Cerebellar nuclear complex (tissue), 1 donor: ENCODE measurements at places on chromosomes 4 and X.

DNA sequence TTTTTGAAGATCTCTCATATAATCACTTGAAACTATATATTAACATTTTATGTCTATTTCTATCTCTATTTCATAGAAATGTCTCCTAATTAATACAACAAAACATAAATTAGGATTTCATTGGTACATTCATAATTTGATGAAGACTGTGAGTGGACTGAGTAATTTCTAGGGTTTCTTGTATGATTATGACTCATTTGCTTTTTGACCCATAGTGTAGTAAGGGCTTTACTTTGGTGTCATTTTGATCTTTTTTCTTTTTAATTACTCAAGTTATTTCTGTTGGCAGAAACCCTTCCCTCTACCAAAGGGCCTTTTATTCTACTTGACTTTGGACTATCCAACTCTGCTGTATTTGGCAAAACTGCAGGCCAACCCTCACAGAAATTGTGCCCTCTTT, 207.9 kb upstream of the MAGEB16 start:
- no peak for DNase-seq

DNA sequence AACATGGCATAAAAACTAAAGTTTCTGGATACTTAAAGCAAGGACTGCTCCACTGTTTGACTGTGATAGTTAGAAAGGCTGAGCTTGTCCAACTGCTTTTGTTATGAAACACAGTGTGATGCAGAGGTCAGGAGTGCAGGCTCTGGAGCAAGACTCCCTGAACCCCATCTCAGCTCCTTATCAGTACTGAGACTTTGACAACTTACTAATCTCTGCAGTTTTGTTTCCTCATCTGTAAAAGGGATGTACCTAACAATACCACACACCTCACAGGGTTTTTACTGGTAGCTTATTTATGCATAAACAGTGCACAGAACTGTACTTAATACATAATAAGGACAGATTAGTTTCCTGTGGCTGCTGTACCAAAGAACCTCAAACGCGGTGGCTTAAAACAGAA, 804.3 kb downstream of the FSTL5 start:
- DNase-seq, result no peak

DNA sequence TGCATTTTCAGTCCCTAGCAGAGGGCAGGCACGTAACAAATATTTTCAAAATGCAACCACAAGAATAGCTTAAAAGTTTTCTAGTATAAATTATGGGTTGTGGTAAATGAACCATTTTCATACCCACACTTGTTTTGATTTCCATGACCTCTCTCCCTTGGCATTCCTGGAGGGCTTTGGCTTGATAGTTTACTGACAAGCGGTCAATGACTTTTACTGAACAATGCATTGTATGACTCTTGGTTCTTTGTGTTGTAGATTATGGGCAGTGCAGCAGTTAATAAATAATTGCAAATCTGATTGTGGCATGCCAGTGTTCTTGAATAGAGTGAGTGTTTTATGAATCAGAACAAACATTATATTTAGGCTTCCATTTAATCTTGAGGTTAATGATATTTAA, 285.2 kb upstream of the ARX start:
- DNase-seq, result no peak

GRCh38 chr4:171378323-171378722, 434.9 kb upstream of the GALNTL6 start:
- DNase-seq, result no peak

DNA sequence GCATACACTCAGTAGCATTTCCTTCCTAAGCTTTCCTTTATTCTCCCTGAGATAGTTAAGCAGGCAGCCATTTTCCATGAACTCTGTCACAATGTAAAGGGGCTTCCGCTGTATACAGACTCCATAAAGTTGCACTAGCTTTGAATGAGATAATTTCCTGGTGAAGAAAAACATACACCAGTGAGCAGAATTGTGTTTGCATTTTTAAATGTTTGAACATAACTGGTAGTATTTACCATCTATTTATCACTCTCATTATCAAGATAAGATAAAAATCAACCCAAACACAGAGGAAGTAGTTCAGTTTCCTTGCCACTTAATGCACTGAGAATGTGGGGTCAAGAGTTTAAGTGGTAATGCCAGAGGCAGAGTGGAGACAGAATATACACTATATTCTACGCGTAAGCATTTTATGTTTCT, 54.1 kb downstream of the TXK start:
- no peak for DNase-seq

DNA sequence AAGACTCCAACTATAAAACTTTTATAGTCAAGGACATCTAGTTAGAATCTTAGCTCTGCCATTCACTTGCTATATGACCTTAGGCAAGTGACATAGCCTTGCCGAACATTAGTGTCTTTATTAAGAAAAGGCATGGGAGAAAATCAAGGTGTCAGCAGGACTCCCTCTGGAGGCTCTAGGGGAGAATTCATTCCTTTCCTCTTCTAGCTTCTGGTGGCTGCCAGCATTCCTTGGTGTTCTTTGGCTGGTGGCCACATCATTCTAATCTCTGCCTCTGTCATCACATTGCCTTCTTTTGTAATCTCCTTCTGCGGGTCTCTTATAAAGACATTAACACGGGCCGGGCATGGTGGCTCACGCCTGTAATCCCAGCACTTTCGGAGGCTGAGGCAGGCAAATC, 99.8 kb downstream of the PPP1R2C start:
- no peak for DNase-seq

GRCh38 chr4:11537846-11538245, 109.2 kb upstream of the HS3ST1 start:
- DNase-seq, result no peak

GRCh38 chr4:4488405-4489404, 53.1 kb downstream of the STX18 start:
- DNase-seq, result peak; percentile 2

- DNase-seq, result no peak
Measured at GRCh38 chr4:78864405-78865024, 74.7 kb downstream of the PAQR3 start.

DNA sequence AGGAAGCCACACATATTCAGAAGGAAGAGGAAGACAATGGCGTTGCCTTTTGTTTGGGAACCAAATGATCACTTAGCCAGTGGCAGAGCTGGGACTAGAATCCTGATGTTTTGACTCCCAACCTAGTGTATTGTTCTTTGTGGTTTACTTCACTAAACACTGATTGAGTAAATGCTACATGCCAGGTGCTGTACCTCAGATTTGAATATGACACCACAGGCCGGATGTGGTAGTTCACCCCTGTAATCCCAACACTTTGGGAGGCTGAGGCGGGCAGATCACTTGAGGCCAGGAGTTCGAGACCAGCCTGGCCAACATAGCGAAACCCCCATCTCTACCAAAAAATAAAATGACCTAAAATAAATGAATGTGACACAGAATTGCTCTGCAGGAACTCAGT, 8.4 kb downstream of the NDUFA1 start:
- no peak for DNase-seq

DNA sequence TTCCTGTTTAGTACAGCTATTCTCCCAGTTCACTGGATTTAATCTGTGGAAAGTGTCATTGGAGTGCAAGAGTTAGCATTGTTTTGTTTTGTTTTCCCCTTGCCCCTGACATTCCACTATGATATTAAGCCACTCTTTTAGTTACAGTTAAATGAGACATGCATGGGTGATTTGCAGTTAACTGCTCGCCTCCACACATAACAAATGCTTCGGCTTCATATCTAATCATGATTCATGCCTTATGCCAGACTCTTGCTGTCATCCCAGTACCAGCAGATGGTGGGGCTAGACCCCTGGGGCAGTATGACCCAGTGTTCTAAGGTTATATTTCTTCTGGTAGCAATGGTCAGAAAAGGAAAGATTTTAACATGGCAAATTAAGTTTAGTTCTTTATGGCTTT, 80.1 kb downstream of the RAP1GDS1 start:
- peak; percentile 86 for DNase-seq

DNA sequence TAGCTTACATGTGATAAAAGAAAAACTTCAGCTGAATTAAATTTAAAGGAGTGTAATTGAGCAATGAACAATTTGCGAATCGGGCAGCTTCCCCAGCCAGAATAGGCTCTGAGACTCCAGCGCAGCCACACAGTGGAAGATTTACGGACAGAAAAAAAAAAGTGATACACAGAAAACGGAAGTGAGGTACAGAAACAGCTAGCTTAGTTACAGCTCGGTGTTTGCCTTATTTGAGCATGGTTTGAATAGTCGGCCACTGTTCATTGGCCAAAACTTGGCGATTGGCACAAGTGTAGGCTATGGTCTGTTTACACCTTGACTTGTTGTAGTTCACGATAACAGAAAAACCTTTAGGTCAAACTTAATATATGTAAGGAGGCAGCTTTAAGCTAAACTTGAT, 16.7 kb upstream of the SUPT20HL1 start:
- no peak for DNase-seq

DNA sequence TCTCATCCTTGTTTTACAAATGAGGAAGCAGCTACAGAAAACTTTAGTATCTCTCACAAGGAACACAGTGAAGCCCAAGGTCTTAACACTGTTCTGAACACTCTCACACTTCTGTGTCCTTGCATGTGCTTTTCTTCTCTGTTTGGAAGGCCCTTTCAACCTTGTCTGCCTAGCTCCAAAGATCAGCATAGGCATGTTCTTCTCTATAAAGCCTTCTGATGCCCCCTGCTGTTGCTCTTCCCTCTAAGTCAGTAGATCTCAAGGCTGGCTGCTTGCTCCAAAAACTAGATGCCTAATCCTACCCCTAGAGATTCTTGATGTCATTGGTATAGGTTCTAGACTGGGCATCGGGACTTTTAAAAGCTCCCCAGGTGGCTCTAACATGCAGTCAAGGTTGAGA, 5.9 kb downstream of the APOO start:
- no peak for DNase-seq

GRCh38 chr4:188282471-188283232, 143.4 kb downstream of the TRIML1 start:
- DNase-seq, result no peak

GRCh38 chr4:141630854-141631253, 5.5 kb upstream of the IL15 start:
- no peak for DNase-seq

DNA sequence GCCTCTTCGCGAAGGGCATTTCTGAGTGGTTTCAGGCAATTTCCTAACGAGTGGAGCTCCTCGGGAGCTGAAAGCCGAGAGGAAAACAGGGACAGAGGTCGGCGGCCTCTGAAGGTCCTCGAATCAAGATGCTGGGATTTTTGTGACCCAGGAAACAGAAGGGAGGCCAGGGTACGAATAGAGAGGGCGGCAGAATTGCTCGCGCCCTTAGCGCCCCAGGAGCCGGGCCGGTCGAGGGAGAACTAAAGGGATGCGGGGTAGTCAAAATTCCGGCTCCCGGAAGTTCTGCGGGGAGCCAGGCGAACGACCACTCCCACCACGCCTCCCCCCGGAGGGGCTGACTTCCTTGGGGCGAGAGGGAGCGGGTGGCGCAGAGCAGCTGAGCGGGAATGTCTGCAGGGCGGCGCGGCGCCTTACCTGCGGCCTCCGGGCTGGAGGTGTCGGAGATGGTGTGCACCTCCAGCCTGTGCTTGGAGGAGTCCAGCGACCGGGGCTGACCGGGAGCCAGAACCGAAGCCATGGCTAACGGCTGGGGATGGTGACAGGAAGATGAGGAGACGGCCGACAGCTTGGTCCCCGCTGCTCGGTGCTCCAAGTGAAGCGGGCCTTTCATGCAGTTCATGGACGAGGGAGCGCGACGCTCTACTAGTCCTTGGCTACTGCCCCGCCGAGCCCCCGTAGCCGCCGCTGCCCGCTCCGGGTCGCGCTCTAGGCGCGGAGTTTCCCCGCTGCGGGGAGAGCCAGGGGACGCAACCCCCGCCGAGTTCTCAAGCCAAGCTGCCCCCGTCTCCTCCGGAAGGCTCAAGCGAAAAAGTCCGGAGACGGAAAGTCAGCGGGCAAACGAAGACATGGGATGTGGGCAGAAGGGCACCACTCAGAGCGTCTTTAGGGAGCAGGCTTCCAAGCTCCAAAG, 782 bp downstream of the PITX2 start:
- no peak for DNase-seq

GRCh38 chrX:10926404-10926803, 184.7 kb upstream of the HCCS start:
- DNase-seq, result no peak

GRCh38 chrX:39616731-39617130, 481.0 kb downstream of the BCOR start:
- DNase-seq, result no peak

GRCh38 chr4:110071466-110071865, 126.9 kb downstream of the ELOVL6 start:
- no peak for DNase-seq

GRCh38 chr4:186820391-186820891, 96.8 kb upstream of the FAT1 start:
- DNase-seq, result no peak
